ENCODE measurements at places on chromosomes 12 and 14.

DNA sequence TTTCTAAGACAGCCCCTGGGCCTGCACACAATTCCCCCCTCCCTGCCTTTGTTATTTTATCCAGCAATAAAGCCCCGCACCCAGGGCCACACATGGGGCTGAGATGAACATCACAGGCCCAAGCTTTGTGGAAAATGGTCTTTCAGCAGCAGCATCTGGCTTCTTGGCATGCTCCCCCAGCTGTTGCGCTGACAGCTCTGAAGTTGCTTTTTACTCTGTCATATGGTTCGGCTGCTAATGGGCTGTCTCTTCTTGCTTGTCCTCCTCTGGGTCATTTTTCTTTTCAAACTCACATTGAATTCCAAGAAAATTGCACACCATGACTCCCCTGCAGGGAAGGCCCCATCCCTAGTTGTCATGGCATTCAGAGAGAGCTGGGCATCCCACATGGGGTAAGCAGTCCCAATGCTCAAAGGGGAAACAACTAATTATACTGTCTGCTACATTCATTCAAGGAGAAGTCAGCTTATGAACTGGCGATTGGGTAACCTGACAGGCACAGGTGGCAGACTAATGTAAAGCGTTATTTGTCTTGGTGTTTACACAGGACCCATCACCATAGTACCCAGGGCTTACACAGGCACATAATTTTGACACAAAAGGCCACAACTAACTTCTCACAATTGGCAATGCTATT, 74.0 kb upstream of the CDKN3 start:
- no peak for DNase-seq

- no peak for DNase-seq
These were observed 340.3 kb upstream of the RGS6 start for GRCh38 chr14:71591929-71592328.

- DNase-seq, result no peak
These were observed 98.9 kb downstream of the ZFP36L1 start for GRCh38 chr14:68693926-68694325.

DNA sequence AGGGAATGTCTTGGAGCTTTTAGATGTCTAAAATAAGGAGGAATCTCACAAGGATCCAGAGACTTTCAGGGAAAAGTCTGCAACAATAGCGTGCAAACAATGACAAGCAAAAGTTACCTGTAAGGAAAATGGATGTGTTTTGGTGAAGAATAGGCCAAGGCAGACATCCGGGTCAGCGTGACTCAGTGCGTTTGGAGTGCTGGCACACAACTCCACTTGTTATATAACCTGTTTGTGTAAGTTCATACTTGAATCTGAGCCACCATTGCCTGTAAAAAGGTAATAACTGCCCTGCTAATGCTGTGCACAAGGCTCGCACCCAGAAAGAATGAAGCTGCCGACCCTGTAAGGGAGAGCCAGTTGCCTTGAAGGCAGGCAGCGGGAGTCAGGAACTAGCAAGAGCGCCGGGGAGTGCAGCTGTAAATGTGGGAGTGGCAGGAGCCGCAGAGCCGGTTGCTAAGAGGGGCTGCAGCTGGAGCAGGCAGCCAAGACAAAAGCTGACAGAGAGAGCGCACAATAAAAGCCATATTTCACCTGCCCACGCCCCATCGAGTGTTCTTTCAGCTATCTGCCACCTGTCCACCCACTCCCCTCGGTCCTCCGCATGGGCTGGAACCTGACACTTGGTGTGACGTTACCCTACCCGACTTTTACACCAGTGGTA, 638.5 kb upstream of the MIS18BP1 start:
- peak; percentile 41 for DNase-seq

GRCh38 chr12:51976376-51977160, 25.1 kb downstream of the ACVR1B start:
- DNase-seq, result no peak

GRCh38 chr12:106214571-106214970, 33.2 kb downstream of the CKAP4 start:
- DNase-seq, result no peak

- no peak for DNase-seq
These were observed 411.0 kb upstream of the SOX5 start for GRCh38 chr12:24360461-24360860.
